Bronchial epithelial cell (primary cell): ENCODE measurements at places on chromosomes 12 and 14. TPM values are rescaled to one million over a fixed set of nuclear protein-coding genes. Genes with fewer than 3 reads are reported as not detected.
A peak's percentile ranks its signal among the peaks of the same experiment; 100 is the strongest.

DNA sequence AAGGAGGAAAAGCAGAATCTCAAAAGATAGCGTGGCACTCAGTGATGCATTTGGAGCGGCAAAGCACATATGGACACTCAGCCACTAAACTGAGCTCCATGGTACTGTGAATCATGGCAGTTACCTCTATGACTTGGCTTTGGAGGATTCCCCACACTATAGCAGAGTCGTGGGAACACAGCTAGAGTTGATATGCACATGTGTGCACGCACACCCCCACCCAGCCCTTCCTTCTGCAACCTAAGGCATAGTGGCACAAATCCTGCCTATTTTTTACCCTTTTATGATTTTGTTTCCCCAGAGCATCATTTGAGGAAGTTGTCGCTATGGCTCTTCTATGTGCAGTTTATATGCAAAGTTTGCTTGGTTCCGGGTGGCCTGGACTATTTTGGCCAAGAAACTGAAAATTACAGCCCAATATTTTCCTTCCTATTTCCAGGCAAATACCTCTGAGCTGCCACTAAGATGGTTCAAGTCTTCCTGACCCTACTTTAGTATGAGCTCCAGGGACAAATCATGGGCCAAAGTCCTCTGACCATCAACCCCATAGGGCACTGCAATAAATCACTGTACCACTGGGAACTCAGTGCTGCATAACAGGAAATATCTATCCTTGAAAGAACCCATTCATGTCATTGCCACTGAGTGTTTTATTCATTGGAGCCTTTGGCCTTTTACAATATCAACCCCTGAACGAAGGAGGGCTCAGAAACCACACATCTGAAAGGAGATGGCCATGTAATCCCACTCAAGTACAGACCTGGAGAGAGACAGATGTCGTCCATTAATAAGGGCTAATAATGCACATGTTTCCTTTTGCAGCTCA is 177.5 kb downstream of the EGLN3 start:
- no peak for DNase-seq

DNA sequence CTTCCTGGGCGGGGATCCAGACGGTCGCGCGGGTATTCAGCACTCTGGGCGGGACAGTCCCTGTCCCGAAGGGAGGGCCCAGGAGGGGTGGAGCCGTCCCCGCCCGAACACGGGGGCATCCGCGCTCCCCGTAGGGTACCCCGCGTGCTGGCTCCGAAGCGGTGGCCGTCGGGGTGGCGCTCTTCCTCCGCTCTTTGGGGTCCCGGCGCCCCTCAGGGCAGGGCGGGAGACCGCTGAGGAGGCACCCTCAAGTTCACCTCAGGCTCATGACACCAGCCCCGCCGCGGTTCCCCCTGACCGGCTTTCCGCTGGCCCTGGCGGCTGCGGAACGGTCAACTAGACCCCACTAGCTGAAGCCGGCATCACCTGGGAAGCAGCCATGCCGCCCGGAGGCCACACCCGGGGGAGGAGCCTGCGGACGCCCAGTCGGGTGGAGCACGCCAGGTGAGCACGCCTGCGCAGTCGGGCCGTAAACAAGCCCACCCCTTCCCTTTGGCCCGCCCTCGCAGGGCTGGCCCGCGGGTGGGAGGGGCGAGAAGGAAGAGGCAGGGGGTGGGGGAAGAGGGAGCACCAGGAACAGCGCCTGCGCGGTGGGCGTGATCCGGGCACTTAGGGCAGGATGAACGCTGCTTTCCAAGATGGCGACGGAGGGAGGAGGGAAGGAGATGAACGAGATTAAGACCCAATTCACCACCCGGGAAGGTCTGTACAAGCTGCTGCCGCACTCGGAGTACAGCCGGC is at the start of gene WDR20:
TSS of gene WDR20 (plus strand) at position 612 of the 741 bp plus-strand sequence. CDS start at position 639, 27 bp downstream.
- DNase-seq = peak; percentile 90

DNA sequence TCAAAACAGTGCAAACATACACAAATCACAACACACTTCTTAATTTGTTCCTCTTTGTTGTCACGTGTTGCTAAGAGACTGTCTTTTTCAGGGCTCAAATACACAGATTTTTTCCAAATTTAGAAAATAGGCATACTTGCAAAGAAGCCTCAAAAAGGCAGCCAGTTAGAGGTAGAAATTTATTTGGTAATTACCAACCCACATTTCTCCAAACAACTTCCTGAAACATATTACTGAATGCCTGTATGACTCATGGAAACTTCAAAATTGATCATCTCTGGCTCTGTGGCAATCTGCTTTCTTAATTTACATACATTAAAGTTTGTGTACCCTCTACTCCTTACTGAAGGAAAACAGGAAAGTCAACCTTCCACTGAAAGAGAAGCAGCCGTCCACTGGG is 36.4 kb downstream of the PPM1H start:
- DNase-seq = peak; percentile 60

- no peak for DNase-seq
Measured at GRCh38 chr14:84254290-84254689, 1275.7 kb upstream of the FLRT2 start.

DNA sequence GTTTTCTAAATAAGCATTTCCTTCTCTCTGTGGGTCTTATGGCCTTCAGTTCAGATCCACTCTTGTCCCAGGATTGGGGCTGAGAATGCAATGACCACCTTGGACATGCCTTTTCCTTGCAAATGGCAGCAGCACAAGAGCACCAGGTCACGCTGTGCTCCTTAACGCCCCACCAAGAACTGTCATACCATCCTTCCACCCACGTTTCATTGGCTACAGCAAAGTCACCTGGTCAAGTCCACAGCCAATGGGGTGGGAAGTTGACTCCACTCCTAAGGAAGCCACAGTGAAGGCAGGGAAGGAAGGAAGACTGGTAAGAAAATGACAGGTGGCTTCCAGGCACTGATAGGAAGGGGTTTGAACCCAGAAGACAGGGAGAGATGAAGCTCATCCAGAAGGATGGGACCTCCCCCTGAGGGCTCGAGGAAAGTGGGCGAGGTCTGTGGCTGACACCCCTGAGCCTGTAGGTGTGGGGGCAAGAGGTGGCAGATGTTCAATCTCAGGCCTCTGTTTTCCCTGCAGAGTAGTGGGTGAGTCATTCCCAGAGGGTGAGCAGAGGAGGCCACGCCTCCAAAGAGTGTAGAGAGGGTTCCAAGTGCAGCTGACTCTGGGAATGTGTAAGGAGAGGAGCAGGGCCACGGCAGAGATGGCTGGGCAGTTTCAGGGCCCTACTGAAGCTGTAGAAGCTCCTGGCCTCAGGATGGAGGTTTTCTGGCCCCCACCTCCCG is 113.5 kb upstream of the VRK1 start:
- DNase-seq = no peak

DNA sequence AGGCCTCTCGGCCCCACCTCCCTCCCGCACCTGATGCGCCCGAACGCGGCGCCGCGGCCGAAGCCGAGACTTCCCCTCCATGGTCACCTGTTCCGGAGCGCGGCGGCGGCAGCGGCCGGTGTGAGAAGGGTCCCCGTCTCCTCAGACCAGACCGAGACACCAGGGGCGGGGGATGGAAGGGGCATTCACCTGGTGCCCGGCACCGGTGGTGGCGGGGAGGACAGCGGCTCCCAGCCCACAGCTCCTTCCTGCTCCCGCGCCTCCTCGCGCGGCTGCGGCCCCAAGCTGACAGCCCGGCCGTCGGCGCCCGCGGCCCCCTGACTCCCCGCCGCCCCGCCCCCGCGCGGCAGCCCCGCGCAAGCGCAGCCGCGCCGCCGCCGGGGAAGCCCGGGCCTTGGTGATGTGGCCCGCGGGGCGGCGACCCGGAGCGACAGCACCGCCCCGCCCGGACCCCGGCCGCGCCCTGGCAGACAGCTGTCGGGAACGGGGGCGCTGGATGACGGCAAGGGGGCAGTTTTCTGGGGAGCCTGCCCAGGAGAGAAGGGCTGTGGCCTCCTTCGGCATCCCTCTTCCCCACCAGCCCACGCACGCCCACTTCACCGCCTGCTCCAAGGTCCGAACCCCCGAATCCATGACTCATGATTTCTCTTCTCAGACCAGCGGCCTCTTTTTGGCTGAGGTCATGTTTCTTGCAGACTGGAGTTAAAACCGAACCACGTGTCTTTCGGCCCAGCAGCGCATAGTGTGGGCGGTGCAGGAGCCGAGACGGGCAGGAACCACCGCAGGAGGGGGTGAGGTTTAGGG is at the start of gene SLC41A2:
TSS of gene SLC41A2 (minus strand) at position 290 of the 804 bp plus-strand sequence. CDS start 29,763 bp downstream, outside the sequence.
- peak; percentile 71 for DNase-seq

DNA sequence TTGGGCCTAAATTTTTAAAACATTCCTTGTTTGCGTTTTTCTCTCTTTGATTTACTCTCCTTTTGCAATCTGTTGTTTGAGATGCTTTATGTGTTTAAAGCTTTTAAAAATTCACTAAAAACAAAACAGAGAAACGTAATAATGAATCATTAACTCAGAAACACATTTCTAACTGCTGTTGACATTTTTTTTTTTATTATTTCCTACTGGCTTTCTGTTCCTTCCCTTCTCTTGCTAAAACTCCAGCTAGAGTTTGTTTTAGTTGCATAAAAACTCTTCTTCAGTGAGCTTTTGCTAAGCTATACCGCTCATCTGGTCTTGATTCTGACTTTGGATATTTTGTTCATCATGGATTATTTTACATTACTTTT is 29.0 kb upstream of the SRGAP1 start:
- no peak for DNase-seq

GRCh38 chr12:82818271-82819035 is 131.7 kb downstream of the TMTC2 start:
- peak; percentile 4 for DNase-seq

- DNase-seq = no peak
Measured at GRCh38 chr14:49703965-49704364, 11.0 kb downstream of the KLHDC1 start.

DNA sequence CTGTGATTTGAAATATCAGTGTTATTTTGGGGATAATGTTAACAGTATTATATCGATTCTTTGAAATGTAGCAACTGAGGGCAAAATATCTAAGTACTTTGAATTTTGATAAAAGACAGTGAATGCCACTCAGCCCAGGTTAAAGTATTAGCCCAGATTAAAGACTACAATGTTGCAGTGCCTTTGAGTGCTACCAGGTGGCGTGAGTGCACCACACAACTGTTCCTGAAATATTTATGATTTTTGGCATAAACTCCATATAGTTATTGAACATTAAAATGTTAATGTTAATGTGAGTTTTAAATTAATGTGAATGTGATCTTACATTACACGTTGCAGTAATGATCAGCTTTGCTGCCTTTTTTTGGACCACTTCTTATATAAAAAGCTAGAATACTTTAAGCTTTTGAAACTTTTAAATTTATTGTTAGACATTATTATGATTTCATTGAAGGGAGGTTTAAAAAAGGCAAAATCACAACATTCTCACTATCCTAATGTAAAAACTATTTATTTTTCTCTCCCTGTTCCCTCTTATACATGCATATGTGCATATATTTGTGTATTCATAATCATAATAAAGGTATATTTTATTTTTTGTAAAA is 22.5 kb downstream of the MRPS35 start:
- DNase-seq = peak; percentile 35

Gene RFX4
- total RNA-seq = not detected in 2 replicates

Gene DLGAP5
- total RNA-seq = 0.26 and 0.38 TPM in 2 replicates

Gene METAP2
- total RNA-seq = 41.2 and 44.8 TPM in 2 replicates

Gene SLC10A1
- total RNA-seq = not detected in 2 replicates

Gene DNM1L
- 68.2 and 69.2 TPM in 2 replicates for total RNA-seq

Gene KRT2
- not detected in 2 replicates for total RNA-seq

Gene RNASE3
- total RNA-seq = not detected in 2 replicates
